PC-3 (cell line): ENCODE measurements at places on chromosomes 1 and 21. TPM values are rescaled to one million over a fixed set of nuclear protein-coding genes. Genes with fewer than 3 reads are reported as not detected.

The OSCP1 gene
- total RNA-seq, result 3.8 and 7.3 TPM in 2 replicates

GRCh38 chr1:201594575-201595245 lies 55.8 kb downstream of the NAV1 start:
- peaks cover 21% of the 10 kb centered on the region for H3K4me1 ChIP-seq
- H3K27me3 ChIP-seq, result no peaks in the 10 kb centered on the region
- DNase-seq, result no peak
- H3K36me3 ChIP-seq, result no peaks in the 10 kb centered on the region
- H3K27ac ChIP-seq, result no peak overlapping the region

DNA sequence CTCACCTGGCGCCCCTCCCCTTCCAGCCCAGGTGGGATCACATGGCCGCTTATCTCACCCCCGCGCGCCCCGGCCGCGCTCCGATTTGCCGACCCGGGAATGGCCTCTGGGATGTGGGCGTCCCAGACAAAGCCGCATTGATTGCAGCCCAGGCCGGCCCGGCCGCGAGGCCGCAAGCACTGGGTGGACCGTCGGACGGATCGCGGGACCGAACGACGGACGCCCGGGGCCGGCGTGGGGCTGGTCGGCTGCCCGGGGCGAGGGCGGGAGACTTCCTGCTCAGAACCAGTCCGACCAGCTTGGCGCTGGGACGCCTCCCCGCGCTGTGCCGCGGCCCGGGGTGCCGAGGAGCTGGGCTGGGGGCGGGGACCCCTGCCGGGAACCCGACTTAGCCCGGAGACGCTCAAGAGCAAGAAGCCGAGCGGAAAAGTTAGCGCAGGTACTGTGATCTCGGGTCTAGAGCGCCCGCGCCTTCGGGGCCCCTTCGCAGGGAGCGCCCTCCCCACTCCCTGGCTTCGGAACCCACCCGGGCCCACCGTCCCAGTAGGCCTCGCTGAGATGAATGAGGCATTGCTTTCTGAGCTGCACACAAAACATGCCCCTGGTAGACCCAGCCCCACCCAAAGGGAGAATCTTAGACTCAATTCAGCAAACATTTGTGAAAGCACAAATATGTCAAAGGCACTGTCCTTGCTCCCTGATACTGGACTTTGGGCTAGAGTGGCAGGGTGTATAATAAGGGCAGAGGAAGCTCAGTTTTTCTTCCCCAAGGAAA lies 415 bp upstream of the LAD1 start:
- H3K4me3 ChIP-seq, result peak overlapping the region; percentile 80
- peaks cover 52% of the 10 kb centered on the region for H3K4me1 ChIP-seq
- no peaks in the 10 kb centered on the region for H3K36me3 ChIP-seq
- H3K27ac ChIP-seq, result peak overlapping the region; percentile 73
- H3K27me3 ChIP-seq, result no peaks in the 10 kb centered on the region

DNA sequence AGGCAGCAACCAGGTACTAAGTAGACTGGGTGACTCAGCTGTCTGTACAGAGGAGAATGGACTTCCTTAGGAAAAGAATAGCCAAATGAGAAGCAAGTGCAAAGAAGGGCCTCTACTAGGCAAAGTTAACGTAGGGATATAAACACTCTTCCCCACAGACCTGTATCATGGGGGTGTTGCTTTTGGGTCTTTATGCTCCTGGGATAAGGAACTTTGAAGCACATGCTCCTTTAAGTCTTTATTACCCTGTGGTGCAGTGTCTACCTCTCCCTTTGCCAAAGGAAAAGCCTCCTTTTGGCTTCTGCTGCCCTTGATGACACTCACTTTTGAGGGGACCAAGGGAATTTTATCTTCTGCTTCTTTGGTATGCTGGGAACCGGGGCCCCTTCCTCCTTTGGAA lies 5.0 kb downstream of the RFX5 start:
- H3K36me3 ChIP-seq, result no peaks in the 10 kb centered on the region; the same call in 1 of the 2 replicates
- no peaks in the 10 kb centered on the region for H3K27me3 ChIP-seq

DNA sequence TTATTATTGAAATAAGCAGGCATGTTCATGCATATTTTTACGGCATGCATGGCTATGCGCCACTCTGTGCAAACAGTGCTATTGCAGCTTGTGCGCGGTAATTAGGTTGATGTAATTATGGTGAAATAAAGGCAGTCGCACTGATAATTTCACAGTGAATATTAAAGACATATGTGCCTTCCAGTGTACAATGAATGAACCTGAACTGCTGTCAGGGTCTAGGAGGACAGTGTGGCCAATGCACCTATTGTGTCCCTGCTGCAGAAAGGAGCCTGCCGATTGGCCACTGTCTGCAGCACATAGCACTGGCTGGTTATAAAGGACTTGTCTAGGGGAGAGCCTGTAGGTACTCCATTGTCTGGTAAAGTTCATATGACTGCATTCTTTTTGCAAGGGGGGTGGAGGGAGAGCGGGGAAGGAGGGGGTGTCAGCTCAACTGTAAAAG lies 340.4 kb downstream of the USP25 start:
- DNase-seq, result peak; percentile 23
- peaks cover 25% of the 10 kb centered on the region for H3K27me3 ChIP-seq
- H3K4me3 ChIP-seq, result peak overlapping the region; percentile 41
- no peak overlapping the region for H3K27ac ChIP-seq
- no peaks in the 10 kb centered on the region for H3K36me3 ChIP-seq

The RXRG gene
- total RNA-seq, result not detected in 2 replicates

DNA sequence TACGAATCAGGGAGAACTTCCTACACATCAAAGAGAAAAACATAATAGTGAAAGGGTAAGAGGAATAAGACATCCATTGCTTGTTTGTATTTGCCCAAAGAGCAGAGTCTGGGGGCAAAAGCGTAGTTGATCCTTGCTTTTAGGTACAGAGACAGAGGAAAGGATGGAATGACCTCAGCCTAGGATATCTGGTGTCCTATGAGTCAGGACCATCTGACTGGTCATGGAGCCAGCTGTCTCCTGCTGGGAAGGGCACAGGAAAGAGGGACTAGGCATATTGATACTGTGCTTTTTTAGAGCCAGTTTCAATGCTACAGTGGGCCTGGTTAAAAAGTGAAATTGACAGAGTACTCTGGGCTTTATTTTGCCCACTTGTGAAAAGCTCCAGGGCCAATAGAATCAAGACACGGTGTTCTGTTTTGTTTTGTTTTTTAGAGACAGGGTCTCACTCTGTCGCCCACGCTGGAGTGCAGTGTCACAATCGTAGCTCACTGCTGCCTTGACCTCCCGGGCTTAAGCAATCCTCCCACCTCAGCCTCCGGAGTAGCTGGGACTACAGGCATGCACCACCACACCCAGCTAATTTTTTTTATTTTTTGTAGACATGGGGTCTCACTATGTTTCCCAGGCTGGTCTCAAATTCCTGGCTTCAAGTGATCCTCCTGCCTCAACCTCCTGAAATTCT lies 3.2 kb downstream of the PLEKHO1 start:
- no peaks in the 10 kb centered on the region for H3K27me3 ChIP-seq
- no peaks in the 10 kb centered on the region for H3K36me3 ChIP-seq
- peak; percentile 24 for DNase-seq
- peaks cover 9% of the 10 kb centered on the region; the same call in 1 of the 2 replicates for H3K4me1 ChIP-seq
- no peak overlapping the region for H3K27ac ChIP-seq
